ENCODE measurements at places on chromosomes 5 and 9. TPM values are rescaled to one million over a fixed set of nuclear protein-coding genes. Genes with fewer than 3 reads are reported as not detected.
A peak's percentile ranks its signal among the peaks of the same experiment; 100 is the strongest.

Gene TMEM174
- not detected for total RNA-seq

Gene SQSTM1
- total RNA-seq: 179 TPM

Gene ANGPTL2
- not detected for total RNA-seq

Gene GCNT1
- 20.9 TPM for total RNA-seq

Gene SECISBP2
- total RNA-seq: 36.7 TPM

Gene CDKN2AIPNL
- 42.1 TPM for total RNA-seq

Gene DDX4
- total RNA-seq: not detected

Gene AK8
- not detected for total RNA-seq

Gene FAM13B
- 28.9 TPM for total RNA-seq

Gene LRRTM2
- not detected for total RNA-seq

Gene KCNIP1
- not detected for total RNA-seq

Gene WNK2
- 0.55 TPM for total RNA-seq

Gene OR13C5
- total RNA-seq: not detected

Gene RNF130
- total RNA-seq: 15.9 TPM

Gene SLC36A3
- not detected for total RNA-seq

- H3K36me3 ChIP-seq: no peaks in the 10 kb centered on the region
- no peaks in the 10 kb centered on the region for H3K27me3 ChIP-seq
- no peak overlapping the region for H3K27ac ChIP-seq
- H3K4me3 ChIP-seq: no peak overlapping the region
Observed at GRCh38 chr5:58410441-58410840, 49.4 kb downstream of the PLK2 start.

GRCh38 chr5:60352992-60353599, 346.9 kb downstream of the DEPDC1B start:
- no peak overlapping the region for H3K4me3 ChIP-seq
- H3K27me3 ChIP-seq: no peaks in the 10 kb centered on the region
- no peaks in the 10 kb centered on the region for H3K4me1 ChIP-seq
- H3K27ac ChIP-seq: no peak overlapping the region
- H3K36me3 ChIP-seq: no peaks in the 10 kb centered on the region

- no peak for DNase-seq
- no peaks in the 10 kb centered on the region for H3K27me3 ChIP-seq
- H3K36me3 ChIP-seq: no peaks in the 10 kb centered on the region
Observed at GRCh38 chr5:163941079-163941478, 435.7 kb downstream of the MAT2B start.

DNA sequence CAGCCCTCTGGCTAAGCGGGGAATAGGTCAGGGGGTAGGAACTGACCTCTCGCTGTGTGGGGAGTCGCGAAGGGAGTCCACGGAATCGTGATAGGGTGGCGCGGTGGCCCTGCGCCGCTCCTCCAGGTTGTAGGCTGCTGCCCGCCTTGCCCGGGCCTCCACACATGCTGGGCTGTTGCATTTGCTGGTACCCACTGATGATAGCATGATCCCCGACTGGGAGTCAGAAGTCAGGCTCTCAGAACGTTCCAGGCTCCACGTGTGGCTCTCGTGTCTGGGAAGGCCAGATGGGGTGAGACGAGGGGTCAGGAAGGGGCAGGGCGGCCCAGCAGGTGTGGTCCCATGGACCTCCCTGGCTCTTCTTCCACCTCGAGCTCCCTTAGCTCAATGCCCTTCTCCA, 56.0 kb downstream of the PSD2 start:
- no peak overlapping the region for H3K27ac ChIP-seq
- DNase-seq: no peak
- H3K4me3 ChIP-seq: no peak overlapping the region
- no peaks in the 10 kb centered on the region for H3K36me3 ChIP-seq
- H3K4me1 ChIP-seq: no peaks in the 10 kb centered on the region

- H3K4me3 ChIP-seq: no peak overlapping the region
- H3K4me1 ChIP-seq: peaks cover 6% of the 10 kb centered on the region
- no peaks in the 10 kb centered on the region for H3K36me3 ChIP-seq
- H3K27ac ChIP-seq: no peak overlapping the region
Observed at GRCh38 chr9:127085186-127085585, 37.2 kb downstream of the ANGPTL2 start.

DNA sequence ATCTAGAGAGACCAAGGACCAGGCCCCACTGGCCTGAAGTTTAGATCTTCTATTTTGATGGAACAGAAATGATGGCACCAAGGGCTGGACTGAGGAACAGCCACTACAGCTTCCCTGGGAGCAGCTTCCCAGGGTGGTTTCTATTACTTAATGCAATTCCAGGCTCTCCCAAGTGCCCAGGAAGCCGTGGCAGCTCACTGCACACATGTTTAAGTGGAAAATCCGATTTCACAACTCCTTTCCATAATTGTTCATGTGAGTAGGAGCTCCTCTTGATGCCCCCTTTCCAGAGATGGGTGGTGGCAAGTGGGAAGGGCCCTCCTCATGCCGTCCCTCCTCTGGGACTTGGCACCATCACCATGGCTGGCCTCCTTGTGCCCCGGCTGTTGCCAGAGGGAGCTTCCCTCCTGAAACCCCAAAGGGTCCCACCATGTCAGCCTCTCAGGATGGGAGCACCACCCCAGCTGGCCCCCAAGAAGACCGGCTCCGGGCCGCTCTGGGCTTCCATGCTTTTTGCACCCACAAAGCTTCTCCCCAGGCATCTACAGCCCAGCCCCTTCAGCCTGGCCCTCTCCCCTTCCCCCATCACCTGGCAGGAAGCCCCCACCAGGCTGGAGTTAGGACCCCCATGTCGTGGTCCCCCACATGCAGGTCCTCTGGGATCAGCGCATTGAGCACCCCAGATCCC, 9.1 kb upstream of the UBAC1 start:
- H3K36me3 ChIP-seq: no peaks in the 10 kb centered on the region
- peaks cover 9% of the 10 kb centered on the region for H3K4me1 ChIP-seq
- H3K27ac ChIP-seq: no peak overlapping the region
- H3K4me3 ChIP-seq: no peak overlapping the region

GRCh38 chr5:52740007-52740406, 47.7 kb upstream of the ITGA1 start:
- no peak overlapping the region for H3K4me3 ChIP-seq
- H3K27ac ChIP-seq: no peak overlapping the region
- H3K4me1 ChIP-seq: peaks cover 42% of the 10 kb centered on the region
- no peaks in the 10 kb centered on the region for H3K27me3 ChIP-seq
- no peak for DNase-seq

GRCh38 chr9:134773842-134774241, 106.8 kb upstream of the FCN2 start:
- no peaks in the 10 kb centered on the region for H3K36me3 ChIP-seq
- no peak overlapping the region for H3K4me3 ChIP-seq
- H3K27ac ChIP-seq: no peak overlapping the region
- H3K27me3 ChIP-seq: no peaks in the 10 kb centered on the region
- H3K4me1 ChIP-seq: no peaks in the 10 kb centered on the region
- DNase-seq: no peak

DNA sequence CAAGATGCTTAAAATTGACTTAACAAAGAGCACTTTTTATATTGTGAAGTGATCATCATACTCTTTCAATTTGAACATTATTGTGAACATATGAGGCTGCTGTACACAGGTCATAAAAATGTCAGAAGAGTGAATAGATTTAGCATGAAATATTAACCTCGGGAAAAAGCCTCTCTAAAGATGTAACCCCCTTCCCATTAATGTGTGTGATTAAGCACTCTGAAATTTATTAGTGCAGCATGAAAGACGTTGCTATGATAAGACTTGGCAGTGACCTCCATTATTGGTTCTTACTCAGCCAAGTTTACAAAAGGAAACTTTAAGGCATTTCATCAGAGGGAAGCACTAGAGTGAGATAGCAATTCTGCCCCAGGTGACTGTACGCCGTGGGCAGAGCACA, 326.5 kb downstream of the NTRK2 start:
- no peak for DNase-seq
- no peaks in the 10 kb centered on the region for H3K27me3 ChIP-seq
- no peak overlapping the region for H3K27ac ChIP-seq

- H3K4me1 ChIP-seq: peaks cover 35% of the 10 kb centered on the region
- no peaks in the 10 kb centered on the region for H3K36me3 ChIP-seq
- no peak for DNase-seq
- H3K27ac ChIP-seq: no peak overlapping the region
- H3K27me3 ChIP-seq: no peaks in the 10 kb centered on the region
- no peak overlapping the region for H3K4me3 ChIP-seq
Observed at GRCh38 chr5:142426129-142427014, 101.6 kb upstream of the SPRY4 start.

DNA sequence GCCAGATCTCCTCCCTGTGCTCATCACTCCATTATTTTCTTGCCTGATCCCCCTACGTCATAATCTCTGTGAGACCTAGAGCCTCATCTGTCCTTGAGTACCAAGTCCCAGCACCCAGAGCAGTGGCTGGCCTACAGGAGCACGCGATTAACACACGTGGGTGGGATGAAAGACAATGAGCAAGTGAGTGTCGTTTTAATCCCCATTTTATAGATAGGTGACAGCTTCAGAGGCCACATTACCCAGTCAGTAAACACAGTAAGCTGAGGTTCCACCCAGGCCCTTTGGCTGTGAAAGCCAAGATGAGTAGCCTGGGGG, 17.3 kb downstream of the TRUB2 start:
- no peak for DNase-seq
- H3K4me3 ChIP-seq: no peak overlapping the region
- peaks cover 10% of the 10 kb centered on the region for H3K36me3 ChIP-seq
- no peaks in the 10 kb centered on the region for H3K4me1 ChIP-seq

- H3K36me3 ChIP-seq: no peaks in the 10 kb centered on the region
- H3K27me3 ChIP-seq: peaks cover 3% of the 10 kb centered on the region
- no peak for DNase-seq
- no peak overlapping the region for H3K4me3 ChIP-seq
- no peak overlapping the region for H3K27ac ChIP-seq
Observed at GRCh38 chr9:134491196-134491835, 150.3 kb upstream of the COL5A1 start.

DNA sequence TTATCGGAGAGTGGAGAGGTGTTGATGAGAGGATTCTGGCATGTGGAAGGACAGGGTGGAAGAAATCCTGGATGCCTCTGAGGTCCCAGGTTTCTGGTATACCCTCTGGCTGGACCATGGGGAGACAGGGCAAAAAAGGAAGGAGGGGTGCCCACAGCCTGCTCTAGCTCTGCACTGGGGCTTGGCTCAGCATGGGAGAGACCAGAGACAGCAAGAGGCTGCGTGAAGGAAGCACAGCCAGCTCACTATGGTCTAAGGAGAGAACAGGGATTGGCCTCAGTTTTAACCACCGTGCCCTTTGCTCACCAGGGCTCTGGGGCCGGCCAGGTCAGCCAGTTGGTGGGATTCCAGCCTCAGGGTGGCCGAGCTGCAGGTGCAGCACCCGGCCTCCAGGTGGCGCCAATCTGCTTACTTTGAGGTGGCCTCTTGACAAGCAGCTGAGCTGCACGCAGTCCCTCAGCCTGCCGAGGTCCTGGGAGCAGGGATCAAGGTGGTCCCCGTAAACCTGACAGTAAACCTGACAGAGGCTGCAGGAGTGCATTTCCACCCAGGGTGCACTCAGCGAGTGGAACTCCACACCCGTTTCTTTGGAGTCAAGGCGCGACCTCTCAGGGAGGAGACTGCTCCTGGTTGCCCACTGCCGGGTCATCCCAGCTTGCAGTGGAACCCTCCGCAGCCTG, 25.0 kb upstream of the SPTLC1 start:
- H3K27me3 ChIP-seq: peaks cover 12% of the 10 kb centered on the region
- no peak overlapping the region for H3K27ac ChIP-seq
- peak; percentile 66 for DNase-seq
- H3K4me3 ChIP-seq: no peak overlapping the region

GRCh38 chr9:114396558-114397218, 8.9 kb upstream of the AKNA start:
- peaks cover 58% of the 10 kb centered on the region for H3K4me1 ChIP-seq
- no peak for DNase-seq
- no peaks in the 10 kb centered on the region for H3K27me3 ChIP-seq

DNA sequence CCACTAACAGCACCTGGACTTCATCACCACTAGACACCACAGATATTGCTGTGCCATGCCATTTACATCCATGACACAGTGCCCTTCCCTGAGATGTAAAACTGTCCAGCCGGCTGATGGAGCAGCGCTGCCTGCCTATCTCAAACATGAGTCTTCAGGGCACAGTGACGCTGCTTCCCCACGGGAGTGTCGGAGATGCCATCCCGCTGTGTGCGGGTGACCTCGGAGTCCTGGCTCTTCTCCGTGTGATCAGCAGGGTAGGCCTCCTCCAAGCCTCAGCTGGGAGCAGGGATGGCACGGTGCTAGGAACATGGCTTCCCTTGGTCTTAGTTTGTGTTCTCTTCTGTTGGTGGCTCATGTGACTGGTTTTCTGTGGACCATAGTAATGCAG, 130.3 kb upstream of the FAM120A start:
- no peak overlapping the region for H3K27ac ChIP-seq
- no peak overlapping the region for H3K4me3 ChIP-seq
- no peaks in the 10 kb centered on the region for H3K36me3 ChIP-seq
- no peak for DNase-seq
- H3K27me3 ChIP-seq: peaks cover 5% of the 10 kb centered on the region
- H3K4me1 ChIP-seq: peaks cover 6% of the 10 kb centered on the region

DNA sequence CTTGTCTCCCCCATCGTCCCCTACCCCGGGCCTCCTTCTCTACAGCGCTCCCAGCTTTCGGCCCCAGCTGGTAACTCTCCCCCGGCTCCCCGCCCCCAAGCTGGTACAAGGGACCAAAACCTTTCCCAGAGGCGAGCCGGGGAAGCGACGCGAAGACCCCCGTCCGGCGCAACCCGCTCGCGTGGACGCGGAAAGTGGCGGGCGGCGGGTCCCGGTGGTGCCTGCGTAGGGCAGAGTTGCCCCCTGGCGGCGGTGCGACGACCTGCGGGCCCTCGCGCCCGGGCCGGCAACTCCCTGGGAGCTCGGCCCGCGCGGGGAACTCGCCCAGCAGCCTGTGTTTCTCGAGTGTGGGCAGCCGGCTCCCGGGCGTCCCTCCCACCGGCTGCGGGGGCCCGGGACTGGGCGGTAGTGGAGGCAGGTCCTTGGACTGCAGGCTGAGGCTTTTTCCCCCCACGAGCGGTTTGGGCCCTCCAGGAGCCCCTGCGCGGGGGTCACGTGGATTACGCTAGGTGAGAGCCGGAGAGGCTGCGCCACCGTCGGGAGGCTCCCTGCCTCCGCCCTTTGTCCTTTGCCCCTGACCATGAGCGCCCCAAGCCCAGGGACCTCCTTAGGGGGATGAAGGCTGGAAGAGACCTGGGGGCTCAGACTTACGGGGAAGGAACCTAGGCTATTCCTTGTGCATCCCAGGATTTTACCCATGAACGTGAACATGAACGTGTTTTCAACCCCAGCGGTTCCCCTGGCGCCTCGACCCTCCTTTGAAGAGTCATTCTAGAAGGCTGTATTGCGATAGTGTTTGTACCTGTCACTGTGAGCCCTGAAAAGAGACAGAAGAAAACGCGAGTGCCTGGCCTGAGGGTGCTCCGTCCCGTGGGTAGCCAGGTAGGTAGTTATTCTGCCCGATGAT, 2.9 kb upstream of the FOXD1 start:
- peaks cover 13% of the 10 kb centered on the region for H3K4me1 ChIP-seq
- H3K27ac ChIP-seq: no peak overlapping the region
- no peak overlapping the region for H3K4me3 ChIP-seq
- peaks cover 59% of the 10 kb centered on the region for H3K27me3 ChIP-seq
- H3K36me3 ChIP-seq: no peaks in the 10 kb centered on the region

DNA sequence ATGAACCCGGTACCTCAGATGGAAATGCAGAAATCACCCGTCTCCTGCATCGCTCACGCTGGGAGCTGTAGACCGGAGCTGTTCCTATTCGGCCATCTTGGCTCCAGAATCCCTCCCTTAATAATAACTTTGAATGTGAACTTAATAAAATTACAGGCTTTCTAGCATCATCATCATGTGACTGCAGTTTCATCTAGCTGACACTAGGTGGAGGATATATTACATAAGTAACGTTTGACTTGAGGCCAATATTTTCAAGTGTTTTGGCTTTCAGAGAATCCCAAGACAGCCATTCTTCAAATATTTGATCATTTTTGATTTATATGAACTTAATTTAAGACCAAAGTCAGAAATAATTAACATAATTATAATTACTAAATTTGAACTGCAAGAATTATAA, 474.9 kb upstream of the CDH10 start:
- H3K27me3 ChIP-seq: no peaks in the 10 kb centered on the region
- no peaks in the 10 kb centered on the region for H3K36me3 ChIP-seq
- no peaks in the 10 kb centered on the region for H3K4me1 ChIP-seq
- no peak overlapping the region for H3K4me3 ChIP-seq

Data from CD8-positive, alpha-beta memory T cell (primary cell).